ENCODE measurements at places on chromosomes 7 and 10.

GRCh38 chr10:124285587-124286527, 132.9 kb downstream of the OAT start:
- DNase-seq, result no peak

- DNase-seq, result no peak
Measured at GRCh38 chr7:47291461-47292081, 290.3 kb downstream of the TNS3 start.

- no peak for DNase-seq
Measured at GRCh38 chr7:2873146-2873545, 29.0 kb upstream of the GNA12 start.

GRCh38 chr7:37598824-37599223, 84.7 kb upstream of the GPR141 start:
- DNase-seq, result no peak

DNA sequence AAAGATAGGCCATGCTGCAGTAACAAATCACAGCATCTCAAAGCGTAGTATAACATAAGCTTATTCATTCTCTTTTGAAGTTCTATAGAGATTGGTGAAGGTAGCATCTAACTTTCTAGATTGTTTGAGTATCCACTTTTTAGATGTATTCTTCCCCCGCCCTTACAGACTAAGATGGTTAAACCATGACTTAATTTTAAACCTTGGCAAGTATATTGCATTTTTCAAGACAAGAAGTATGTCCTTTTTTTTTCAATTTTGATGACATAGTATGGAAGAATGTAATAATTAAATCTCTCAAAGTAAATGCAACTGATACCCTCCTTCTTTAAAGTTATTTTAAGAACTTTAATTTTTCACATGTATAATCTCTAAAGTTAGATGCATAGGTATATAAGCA, 190.0 kb downstream of the KCND2 start:
- no peak for DNase-seq

GRCh38 chr10:77973276-77973675, 46.7 kb upstream of the DLG5 start:
- DNase-seq, result no peak

DNA sequence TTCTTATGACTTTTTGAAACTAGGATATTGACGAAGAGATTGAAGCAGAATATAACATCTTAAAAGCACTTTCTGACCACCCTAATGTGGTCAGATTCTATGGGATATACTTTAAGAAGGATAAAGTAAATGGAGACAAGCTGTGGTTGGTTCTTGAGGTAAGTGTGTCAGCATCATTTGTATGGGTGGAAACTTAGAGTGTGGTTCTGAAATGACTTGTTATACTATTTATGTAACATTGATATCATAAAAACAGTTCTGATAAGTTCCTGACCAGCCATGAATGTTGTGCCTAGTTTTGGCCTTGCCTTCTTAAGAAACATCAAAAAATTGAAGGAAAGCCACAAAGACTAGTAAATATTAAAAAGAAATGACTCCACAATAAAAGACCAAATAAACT, 20.8 kb downstream of the MYO3A start:
- DNase-seq, result no peak

GRCh38 chr7:27112955-27113949, 10.8 kb upstream of the HOXA2 start:
- no peak for DNase-seq
